Hippocampal formation (tissue), 2 donors: ENCODE measurements at places on chromosomes 7 and 10.

DNA sequence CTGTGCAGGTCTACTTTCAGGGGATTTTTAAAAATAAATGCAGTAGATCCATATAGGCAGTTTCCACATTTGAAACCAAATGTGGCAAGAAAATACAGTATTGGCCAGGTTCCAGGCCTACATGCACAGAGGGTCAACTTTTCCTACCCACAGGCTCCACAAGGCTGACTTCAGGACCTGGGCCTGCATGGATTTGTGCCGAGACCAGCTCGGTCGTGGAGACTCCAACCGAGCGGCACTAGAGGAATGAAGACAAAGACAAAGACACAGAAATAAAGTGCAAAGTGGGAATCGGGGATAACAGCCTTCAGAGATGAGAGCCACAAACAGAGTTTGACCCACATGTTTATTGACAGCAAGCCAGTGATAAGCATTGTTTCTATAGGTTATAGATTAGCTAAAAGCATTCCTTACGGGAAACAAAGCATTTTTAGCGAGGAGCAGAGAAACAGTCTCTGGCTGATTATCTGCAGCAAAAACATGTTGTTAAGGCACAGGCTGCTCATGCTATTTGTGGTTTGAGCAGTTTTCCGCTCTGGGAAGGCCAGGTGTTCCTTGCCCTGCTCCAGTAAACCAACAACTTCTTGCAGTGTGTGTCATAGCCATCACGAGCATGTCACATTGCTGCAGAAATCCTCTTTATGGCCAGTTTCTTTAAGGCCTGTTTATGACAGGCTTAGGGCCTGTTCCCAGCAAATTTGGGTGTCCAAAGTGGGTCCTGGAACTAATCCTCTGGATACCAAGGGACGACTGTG, 52.6 kb downstream of the ZNF37A start:
- DNase-seq: no peak

DNA sequence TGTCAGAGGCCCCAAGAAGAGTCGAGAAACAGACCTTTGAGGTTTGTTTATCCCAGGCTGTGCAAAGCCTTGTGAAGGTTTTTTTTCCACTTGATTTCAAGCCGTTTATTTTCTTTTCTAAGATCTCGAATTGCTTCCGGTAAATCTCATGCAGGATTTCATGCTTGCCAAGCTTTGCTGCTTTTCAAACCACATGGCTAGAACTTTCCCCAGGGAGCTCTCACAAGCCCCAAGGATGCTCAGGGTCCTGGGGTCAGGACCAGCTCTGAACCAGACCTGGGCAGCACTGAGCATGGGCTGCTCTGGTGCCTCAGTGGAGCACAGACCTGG, 48.0 kb upstream of the AQP1 start:
- DNase-seq: no peak

GRCh38 chr7:111312966-111313365, 222.0 kb downstream of the LRRN3 start:
- no peak for DNase-seq

- DNase-seq: no peak
Observed at GRCh38 chr10:23342213-23342884, 2.2 kb downstream of the C10orf67 start.

DNA sequence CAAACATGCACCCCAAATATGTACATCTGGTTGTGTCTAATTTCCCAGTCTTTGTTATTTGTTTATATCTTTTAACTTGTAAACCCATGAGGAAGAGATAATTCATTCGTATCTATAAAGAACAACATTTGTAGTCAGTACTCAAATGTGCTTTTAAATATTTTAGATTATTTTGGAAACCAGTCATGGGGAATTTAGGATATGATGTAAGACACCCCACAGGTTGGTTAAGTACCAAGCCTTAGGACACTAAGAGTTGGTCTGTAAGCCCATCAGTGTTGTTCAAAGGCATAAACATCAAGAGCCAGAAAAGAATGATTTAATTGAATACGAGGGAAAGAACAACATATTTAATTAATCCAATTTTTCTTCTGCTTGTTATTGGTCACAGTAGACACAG, 421.1 kb upstream of the SEMA3C start:
- DNase-seq: no peak

GRCh38 chr7:92748495-92748894, 87.9 kb downstream of the CDK6 start:
- no peak for DNase-seq
